ENCODE measurements at places on chromosomes 11 and 22.
A peak's percentile ranks its signal among the peaks of the same experiment; 100 is the strongest.

- no peak for DNase-seq
These were observed 15.2 kb downstream of the KCNQ1 start for GRCh38 chr11:2459796-2460531.

DNA sequence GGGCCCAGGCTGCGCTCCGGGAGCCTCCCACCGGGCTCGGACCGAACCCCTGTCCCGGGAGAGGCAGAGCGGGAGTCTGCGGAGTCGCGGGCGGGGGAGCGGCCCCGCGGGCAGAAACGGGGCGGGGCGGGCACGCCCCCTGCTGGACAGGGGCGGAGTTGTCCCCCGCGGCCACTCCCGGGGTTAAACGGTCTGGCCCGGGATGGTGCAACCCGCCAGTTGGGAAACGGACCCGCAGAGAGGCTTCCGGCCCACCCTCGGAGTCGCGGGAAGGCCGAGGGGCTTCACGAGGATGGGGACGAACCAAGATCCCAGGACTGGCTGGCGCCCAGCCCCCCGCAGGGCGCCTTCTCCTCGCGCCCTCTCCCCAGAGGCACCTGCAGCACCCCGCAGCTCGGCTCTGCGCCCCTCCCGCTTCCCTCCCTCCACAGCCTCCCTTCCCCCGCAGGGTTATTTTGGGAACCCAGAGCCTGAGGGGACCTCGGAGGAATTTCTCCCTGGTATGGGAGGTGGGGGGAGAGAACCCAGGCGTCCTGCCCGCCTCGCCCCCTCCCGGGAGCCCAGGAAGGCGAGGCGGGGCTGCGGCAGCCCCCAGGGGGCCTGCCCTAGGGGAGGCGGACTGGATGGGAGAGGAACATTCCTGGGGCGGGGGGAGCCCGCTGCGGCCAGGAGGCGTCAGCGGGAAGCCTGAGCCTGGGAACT is 902 bp downstream of the RASGRP2 start:
- peak; percentile 54 for DNase-seq

DNA sequence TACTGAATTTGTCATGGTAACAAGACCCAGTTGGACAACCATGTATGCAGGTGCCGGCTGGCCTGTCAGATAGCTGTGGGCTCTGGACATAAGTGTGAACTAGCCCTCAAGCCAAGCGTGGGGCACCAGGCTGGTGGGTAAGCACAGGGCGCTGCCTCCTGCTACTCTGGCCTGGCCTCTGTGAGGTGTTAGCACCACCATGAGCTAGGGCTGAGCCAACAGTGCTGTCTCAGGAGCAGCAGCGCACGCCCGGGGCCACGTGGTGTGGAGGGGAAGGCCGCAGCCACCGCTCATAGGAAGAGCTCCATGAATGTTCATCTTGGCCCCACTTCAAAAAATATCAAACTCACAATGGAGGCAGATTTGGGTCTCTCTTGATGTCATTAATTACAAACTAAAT is 35.3 kb upstream of the GNB1L start:
- no peak for DNase-seq

GRCh38 chr22:35315141-35315854 is 15.6 kb downstream of the TOM1 start:
- DNase-seq, result no peak

GRCh38 chr11:69449320-69450063 is 32.0 kb upstream of the LINC01488 start:
- DNase-seq, result no peak

DNA sequence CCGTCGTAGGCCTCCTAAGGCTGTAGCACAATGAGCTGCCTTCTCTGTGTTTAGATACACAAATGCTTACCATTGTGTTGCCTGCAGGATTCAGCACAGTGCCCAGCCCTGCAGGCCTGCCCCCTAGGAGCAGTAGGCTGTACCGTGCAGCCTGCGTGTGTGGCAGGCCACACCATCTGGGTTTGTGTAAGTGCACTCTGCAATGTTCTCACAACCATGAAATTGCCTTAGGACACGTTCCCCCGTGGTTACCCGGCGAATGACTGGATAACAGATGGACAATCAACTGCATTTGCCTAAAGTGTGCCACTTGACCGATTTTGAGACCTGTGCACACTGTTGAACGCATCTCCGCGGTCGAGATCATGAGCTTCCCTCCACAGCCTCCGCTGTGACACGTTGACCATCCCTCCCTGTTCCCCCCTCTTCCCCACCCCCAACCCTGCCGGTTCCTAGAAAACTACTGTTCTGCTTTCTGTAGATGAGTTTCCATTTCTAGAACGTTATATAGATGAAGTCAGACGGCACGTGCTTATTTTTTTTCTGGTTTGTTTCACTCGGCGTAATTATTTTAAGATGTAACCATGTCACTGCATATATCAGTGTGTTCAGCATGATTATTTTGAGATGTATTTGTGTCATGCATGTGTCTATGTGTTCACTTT is 22.2 kb upstream of the CTSD start:
- no peak for DNase-seq

GRCh38 chr22:47135338-47135737 is 372.9 kb downstream of the TBC1D22A start:
- no peak for DNase-seq

GRCh38 chr22:39727541-39727940 is 157.0 kb downstream of the CACNA1I start:
- no peak for DNase-seq

- DNase-seq, result no peak
These were observed 1155.5 kb upstream of the TENM4 start for GRCh38 chr11:80596291-80596810.

DNA sequence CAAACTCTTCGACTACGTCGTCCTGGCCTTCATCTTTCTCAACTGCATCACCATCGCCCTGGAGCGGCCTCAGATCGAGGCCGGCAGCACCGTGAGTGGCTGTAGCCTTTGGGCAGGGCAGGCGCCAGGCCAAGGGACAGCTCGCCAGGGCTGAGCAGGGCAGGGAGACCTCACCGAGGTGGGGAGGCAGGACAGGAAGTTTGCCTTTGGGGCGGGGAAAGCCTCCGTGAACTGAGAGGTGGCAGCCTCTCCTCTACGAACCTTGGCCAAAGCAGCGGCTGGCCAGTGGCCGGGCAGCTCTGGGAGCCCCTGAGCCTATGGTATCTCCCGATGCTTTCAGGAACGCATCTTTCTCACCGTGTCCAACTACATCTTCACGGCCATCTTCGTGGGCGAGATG is 93.2 kb downstream of the CACNA1I start:
- DNase-seq, result no peak

DNA sequence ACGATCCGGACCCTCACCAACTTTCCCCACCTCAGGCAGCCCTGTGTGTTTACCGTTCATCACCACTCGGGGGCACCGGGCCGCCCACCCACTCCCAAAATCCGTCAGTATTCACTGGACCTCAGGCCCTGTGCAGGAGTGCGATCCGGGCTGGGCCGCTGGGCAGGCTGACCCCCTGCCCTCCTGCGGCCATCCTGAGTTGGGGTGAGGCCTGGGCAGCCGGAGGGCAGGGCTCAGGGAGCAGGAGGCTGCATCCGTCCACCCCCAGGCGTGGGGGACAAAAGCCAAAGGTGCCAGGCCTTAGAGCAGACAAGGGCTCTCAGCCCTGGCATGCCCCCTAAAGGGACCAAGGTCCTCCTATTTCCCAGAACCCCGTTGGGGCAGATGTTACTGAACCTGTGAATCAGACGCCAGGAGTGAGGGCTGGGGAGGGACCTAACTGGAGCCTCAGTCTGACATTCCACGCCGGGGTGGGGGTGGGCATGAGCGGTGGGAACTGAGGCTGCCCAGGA is 16.8 kb upstream of the TMEM191C start:
- DNase-seq, result no peak

GRCh38 chr11:12372111-12372510 is 5.3 kb upstream of the PARVA start:
- no peak for DNase-seq

GRCh38 chr11:72238040-72238450 is 5.9 kb downstream of the PHOX2A start:
- no peak for DNase-seq

- DNase-seq, result peak; percentile 16
These were observed 18.2 kb downstream of the KCNJ1 start for GRCh38 chr11:128848815-128849455.

- DNase-seq, result no peak
These were observed 66.7 kb downstream of the CEP164 start for GRCh38 chr11:117394221-117394925.

GRCh38 chr11:48025984-48026340 is 45.6 kb downstream of the PTPRJ start:
- DNase-seq, result no peak

DNA sequence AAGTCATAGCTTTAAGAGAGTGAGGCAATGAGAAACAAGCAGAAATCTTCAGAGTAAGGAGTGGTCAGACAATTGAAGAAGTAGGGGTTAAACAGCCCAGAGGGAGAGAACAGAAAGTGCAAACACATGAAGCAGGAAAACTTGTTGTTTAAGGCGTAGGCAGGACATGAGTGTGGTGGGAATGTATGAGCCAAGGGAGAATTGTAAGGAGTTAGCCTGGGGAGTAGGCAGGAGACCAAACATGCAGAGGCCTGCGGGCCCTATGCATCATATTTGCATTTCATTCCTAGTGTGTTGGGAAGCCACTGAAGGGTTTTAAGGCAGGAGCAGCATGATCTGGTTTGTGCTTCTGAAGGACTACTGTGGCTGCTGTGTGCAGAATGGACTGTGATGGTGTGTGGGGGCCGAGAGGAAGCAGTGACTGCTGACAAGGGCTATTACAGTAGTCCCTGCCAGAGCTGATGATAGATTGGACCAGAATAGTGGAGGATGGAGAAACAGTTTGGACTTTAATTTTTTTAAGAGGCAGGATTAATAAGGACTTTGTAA is 179.9 kb upstream of the C11orf87 start:
- no peak for DNase-seq

DNA sequence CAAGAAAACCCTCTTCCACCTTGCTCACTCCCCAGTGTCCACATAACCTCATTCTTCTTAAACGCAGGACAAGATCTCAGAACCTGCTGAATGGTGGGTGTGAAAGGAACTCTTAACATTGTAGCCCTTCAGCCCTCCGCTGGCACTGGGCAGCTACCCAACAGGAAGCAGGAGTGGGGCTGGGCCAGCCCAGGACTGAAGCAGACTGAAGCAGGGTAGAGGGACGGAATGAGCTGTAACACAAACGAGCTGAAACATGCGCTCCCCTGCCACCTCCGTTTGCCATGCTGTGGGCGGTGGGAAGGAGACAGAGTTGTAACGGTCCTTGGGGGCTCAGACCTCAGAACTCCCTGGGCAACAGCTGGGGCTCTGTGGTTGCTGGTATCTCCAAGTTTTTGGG is 23.6 kb downstream of the NPAT start:
- no peak for DNase-seq

DNA sequence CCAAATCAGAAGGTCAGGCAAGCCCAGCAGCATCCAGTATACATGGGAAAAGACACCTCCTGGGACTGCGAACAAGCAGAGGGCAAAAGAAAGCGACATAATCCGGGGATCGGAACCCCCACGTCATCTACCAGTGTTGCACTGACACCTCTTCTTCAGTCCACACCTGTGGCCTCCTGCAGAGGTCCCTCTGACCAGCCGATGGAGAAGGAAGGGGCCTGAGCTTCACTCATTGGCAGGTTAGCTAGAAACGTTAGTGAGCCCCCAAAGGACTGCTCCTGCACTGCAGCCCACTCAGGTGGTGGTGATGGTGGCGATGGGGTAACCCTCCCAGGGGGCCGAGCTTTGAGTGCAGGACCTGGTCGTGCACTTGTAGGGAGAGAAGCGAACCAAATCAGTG is 22.1 kb downstream of the ASCL2 start:
- no peak for DNase-seq

DNA sequence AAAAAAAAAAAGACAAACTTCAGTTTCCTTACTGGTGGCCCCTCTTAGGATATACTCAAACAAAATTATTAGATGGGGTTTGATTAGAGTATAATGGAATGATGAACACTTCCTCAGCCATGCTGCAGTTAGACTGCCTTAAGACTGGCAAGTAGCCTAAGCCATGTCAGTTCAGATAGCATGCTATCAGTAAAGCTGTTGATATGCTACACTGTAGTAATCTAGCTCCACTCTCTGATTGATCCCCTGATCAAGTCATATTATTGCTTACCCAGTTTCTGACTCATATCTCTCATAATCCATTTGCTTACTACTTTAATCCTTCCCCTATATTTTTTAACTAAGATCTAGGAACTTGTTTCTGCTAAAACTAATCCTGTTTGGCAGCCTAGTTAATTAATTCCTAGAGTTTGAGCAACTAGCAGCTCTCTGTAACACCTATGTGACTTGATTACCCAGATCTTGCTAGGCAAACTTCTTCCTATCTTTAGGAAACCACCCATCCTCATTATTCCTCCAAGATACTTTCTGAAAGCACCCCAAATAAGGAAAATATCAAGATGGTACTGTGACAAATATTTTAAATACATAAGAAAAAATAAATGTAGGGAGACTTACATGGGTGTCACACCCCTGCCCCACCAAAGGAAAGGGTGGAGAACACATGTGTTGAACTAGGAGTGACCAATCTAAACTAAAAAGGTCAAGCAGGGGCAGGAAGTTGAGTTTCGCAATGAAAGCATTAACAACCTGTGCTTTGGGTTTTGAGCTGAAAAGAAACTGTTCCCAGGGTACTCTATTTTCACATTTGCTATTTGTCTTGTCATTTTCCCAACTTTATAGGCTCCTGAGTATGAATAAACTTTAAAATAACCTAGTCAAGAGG is 43.2 kb downstream of the PIK3C2A start:
- no peak for DNase-seq

DNA sequence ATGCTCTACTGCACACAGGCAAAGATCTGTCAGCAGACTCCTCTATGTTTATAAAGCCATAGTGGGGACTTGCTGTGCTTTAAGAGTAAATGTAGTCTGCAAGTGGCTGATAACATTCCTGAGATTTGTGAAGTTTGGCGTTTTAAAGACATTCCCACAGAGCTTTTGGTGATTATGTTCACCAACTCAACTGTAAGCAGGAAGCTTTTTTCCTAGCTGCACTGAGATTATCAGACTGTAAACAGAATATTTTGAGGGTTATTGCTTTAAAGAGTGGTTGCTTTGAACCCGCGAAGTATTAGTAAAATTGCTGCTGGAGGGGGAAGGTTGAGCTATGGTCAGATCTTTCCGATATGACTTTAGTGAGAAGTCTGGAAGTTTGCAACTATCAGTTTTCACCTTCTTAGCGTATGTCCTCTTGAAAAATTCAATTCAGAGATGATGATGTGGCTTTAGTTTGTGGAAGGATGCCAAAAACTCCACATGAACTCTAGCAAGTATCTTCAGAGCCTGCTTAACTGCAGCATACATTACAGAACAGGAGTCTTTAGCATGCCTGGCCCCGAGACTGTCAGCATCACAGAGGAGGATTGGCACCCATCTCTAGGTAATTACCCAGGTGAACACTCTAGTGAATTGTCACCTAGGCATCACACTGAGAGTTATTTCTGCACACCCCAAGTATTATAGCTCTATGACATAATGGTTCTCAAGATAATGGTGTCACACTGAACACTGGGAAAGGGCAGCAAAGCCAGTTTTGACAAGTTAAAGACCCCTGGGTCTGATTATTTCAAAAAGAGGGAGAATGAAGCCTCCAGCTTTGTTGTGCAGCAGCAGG is 89.9 kb downstream of the MTNR1B start:
- no peak for DNase-seq

DNA sequence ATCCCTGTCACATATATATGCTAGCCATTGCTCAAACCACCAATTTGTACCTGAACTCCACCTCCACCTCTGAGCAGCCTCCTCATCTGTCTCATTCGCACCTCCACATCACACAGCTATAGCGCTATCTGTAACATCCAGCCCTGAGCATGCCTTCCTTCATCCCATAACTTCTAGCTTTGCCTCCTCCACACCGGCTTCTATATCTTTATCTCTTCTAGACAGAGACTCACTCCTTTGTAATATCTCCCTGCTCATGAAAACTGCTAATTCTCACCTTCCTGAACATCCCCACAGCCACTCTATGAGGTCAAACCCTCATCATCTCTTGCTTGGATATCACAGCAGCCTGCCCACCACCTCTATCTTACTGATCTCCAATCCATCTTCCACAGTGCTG is 5.9 kb downstream of the SIAE start:
- no peak for DNase-seq
